Muscle of leg (tissue), 16 donors: ENCODE measurements at places on chromosomes 13 and 19.
A peak's percentile ranks its signal among the peaks of the same experiment; 100 is the strongest.

GRCh38 chr13:105231579-105231978 is 1303.9 kb downstream of the EFNB2 start:
- DNase-seq = no peak

DNA sequence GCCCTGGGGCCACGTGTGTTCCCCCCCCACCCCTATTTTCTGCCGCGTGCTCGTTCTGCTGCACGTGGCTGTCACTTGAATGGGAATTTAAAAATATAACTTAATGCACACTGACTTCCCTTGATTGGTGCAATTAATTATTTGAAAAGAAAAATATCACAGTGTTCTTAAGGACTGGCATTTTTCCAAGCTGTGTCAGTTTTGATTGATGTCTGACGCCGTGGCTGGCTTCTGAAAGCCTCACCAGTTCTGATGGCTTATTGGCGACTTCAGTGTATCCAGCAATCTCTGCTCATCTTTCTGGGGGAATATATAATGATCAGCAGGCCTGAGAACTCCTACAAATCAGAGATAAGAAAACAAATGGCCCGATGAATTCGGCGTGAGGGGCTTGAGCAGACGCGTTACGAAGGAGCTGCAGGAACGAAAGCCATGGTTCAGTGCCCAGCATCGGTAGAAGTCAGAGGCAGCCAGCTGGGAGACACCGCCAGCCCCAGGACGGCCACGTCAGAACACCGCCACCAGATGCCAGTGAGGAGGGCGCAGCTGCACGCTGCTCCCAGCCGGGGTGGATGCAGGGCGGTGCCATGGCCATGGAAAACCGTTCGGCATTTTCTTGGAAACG is 111.2 kb downstream of the KDM4B start:
- no peak for DNase-seq

GRCh38 chr19:1230783-1231489 is 6.9 kb downstream of the CBARP start:
- no peak for DNase-seq

DNA sequence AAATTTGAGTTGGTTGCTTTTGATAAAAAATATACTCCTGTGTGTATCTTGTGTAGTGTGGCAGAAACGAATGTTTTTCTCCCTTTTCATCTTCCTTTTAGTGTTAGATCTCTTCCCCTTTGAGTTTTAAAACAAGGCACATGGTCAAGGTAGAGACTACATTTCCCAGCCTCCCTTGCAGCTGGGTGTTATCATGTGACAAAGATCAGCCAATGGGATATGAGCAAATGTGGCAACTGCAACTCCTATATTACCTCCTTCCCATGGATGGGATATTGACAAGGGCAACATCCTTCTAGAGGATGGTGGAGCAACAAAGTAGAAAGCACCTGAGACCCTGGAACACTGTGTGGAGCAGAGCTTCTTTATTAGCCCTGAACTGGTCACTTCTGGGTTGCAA is 42.4 kb downstream of the ADGRE3 start:
- peak; percentile 1 for DNase-seq

DNA sequence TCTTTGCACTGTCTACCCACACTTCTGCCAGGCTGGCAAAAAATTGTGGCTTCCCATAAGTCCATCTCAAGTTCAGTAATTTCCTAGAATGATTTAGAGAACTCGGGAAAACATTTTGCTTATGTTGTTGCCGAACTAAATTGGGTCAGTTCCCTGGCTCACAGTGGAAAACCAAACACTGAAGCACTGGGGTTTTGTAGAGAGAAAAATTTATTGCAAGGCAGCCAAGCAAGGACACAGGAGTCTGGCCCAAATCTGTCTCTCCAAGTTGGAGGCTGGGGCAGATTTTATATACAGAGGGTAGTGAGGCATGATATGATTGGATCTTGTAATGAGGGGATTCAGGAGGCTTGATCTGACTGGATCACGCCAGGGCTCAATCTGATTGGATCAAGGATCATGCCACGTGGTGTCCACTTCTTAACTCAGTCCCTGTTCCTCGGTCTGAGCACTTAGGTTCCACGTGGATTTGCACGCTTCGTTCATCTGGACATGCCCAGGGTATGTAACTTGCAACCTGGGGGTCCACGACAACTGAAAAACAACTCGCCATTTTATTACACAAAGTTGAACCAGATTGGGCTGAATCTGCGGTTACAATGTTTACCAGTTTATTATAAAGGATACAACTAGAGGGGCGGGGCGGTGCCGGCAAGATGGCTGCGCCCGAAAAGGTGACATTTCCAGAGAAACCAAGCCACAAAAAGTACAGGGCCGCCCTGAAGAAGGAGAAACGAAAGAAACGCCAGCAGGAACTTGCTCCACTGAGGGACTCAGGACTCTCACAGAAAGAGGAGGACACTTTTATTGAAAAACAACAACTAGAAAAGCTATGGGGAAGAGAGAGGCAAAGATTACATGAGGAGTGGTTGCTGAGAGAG is 7.3 kb downstream of the CD209 start:
- no peak for DNase-seq

GRCh38 chr19:29708554-29709439 is 6.3 kb downstream of the C19orf12 start:
- DNase-seq = no peak

GRCh38 chr13:31951215-31951678 is 80.3 kb upstream of the FRY start:
- peak; percentile 69 for DNase-seq

- DNase-seq = peak; percentile 33
Measured at GRCh38 chr13:27339299-27339698, 68.7 kb downstream of the RASL11A start.

- no peak for DNase-seq
Measured at GRCh38 chr19:40567750-40568494, 8.8 kb upstream of the SHKBP1 start.
